ENCODE measurements at places on chromosomes 16 and 17.

GRCh38 chr16:2208308-2208707 lies 2.4 kb downstream of the BRICD5 start:
- DNase-seq = no peak

DNA sequence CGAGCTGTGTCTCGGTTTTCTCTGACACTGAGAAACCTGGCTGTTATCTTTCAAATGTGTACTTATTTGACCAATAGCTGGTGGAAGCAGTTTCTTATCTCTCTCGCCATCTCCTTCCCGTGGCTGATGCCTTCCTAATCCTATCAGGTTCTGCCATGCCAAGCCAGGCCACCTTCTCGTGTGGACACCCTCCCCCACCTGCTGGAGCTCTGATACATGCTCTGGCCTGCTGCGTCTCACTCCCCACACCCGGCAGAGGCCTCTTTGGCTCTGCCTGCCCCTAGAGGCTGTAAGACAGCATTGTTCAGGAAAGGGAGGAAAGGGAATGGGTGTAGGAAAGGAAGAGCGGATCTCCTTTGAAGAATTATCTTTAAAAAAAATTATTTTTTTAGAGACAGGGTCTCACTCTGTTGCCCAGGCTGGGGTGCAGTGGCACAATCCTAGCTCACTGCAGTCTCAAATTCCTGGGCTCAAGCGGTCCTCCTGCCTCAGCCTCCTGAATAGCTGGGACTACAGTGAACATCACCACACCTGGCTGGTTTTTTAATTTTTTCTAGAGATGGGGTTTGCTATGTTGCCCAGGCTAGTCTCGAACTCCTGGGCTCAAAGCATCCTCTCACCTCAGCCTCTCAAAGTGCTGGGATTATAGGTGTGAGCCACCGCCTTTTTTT lies 7.5 kb upstream of the ARMC5 start:
- DNase-seq = no peak

GRCh38 chr16:88352261-88353200 lies 30.2 kb upstream of the ZNF469 start:
- DNase-seq = no peak

GRCh38 chr17:57665128-57665527 lies 80.0 kb downstream of the CCDC182 start:
- no peak for DNase-seq

- no peak for DNase-seq
Measured at GRCh38 chr16:85570735-85571562, 42.2 kb upstream of the GSE1 start.
